ENCODE measurements at places on chromosomes 1 and 21.

- no peak for DNase-seq
These were observed 15.9 kb downstream of the TMEM63A start for GRCh38 chr1:225866061-225866837.

GRCh38 chr1:246418565-246419312 is 88.3 kb downstream of the SMYD3 start:
- no peak for DNase-seq

DNA sequence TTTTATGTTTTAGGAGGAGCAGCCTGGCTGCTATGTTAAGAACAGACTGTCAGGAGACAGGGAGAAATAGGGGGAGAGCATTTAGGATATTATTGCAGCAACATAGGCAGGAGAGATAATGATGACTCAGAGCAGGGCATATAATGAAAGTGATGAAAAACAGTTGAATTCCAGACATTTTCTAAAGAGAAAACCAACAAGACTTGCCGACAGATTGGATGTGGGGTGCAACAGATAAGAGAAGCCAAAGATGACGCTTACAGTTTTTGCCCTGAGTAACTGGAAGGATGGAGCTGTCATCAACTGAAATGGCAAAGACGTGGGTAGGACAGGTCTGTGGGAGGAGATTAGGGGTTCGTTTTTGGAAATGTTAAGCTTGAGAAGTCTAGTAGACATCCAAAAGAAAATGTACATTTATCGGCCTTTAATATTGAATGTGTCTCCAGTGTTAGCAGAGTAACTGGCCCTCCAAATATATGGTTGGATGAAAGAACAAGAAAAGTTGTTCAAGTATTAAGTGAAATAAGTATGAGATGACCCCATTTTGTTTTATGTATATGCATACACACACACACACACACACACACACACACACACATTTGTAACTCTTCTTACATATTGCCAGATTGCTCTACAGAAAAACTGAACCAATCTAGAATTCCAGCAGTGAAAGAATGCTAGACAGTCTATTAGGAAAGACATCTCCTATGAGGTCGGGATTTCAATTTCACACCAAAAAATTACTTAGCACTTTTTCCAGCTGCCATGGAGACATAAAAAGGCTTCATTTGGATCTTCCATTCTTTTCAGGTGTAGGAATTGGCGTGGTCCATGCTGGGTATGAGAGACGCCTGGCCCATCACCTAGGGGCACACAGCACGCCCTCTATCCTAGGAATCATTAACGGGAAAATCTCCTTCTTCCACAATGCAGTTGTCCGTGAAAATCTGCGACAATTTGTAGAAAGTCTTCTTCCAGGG is 17.2 kb downstream of the DNAJC16 start:
- no peak for DNase-seq

GRCh38 chr1:168732736-168733135 is 3.7 kb upstream of the DPT start:
- DNase-seq: no peak

GRCh38 chr1:229152311-229152710 is 118.6 kb upstream of the RAB4A start:
- DNase-seq: no peak

DNA sequence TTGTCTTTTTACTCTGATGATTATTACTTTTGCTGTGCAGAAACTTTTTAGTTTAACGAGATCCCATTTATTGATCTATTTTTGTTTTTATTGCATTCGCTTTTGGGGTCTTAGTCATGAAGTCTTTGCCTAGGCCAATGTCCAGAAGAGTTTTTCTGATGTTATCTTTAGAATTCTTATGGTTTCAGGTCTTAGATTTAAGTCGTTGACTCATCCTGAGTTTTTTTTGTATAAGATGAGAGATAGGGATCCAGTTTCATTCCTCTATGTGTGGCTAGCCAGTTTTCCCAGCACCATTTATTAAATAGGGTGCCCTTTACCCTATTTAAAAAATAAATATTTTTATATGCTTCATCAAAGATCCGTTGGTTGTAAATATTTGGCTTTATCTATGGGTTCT is 13.2 kb downstream of the MAN1C1 start:
- no peak for DNase-seq

DNA sequence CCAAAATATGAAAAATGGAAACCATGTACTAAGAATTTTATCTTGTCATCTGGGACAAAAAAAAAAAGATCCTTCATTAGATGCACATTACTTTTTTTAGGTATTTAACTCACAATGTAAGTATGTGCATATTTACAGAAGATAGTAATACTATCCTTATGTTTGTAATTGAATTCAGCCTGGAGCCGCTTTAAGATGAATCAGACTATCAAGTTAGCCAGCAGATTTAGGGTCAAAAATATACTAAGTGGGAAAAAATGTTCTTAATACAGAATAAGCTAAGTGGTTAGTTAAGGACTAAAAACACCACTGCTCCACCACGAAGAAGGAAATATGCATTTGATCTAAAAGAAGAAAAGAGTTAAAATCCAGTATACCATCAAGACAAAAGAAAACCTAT is 49.1 kb downstream of the DSCAM start:
- DNase-seq: no peak

DNA sequence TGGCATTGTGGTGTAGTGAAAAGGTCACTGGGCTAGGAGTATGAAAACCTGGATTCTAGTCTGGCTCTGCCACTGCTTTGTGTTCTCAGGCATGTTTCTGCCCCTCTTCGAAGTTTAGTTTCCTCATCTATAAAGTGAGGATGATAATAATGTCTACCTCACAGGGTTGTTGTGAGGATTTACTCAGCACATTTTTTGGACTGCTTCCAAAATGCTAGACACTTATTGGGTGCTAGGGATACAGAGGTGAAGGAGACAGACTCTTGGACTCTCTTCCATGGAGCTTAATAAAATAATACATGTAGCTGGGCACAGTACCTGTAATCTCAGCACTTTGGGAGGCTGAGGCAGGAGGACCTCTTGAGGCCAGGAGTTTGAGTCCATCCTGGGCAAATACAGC is 3.6 kb downstream of the KIF2C start:
- DNase-seq: no peak

Data from NCI-H82 (cell line).